ENCODE measurements at places on chromosomes 16 and 17. TPM values are rescaled to one million over a fixed set of nuclear protein-coding genes. Genes with fewer than 3 reads are reported as not detected.

DNA sequence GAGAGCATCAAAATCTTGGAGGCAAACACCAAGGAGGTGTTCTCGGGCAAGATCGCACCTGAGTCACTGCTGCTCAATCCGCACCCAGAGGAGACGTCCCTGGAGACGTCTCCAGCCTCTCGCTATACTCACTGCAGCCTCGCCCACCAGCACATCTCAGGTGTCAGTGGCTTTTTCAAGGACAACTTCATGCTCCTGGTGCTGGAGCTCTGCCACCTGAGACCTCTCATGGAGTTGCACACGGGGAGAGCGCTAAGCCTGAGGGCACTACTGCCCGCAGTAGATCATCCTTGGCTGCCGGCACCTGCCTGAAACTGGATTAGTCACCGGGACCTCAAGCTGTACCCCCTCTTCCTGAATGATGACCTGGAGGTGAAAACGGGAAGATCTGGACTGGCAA lies 2.6 kb upstream of the MBTPS1 start:
- no peak for DNase-seq

DNA sequence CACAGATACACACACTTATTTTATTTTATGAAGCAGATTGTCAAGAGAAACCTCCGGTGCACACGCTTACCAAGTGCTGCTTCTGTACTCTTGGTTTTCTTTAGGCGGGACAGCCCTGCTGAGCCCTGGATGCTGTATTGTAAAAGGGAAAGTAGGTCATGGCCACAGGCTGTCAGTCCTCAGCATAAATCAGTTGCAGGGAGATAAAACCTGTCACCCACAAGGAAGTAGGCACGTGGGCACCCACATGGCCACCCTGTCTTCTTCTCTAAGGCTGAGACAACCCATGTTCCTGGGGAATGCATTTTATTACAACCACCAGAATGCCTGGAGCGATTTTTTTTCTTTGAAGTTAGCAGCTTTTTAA lies 59.3 kb downstream of the ASIC2 start:
- peak; percentile 39 for DNase-seq

The SHBG gene
- not detected for polyA plus RNA-seq

DNA sequence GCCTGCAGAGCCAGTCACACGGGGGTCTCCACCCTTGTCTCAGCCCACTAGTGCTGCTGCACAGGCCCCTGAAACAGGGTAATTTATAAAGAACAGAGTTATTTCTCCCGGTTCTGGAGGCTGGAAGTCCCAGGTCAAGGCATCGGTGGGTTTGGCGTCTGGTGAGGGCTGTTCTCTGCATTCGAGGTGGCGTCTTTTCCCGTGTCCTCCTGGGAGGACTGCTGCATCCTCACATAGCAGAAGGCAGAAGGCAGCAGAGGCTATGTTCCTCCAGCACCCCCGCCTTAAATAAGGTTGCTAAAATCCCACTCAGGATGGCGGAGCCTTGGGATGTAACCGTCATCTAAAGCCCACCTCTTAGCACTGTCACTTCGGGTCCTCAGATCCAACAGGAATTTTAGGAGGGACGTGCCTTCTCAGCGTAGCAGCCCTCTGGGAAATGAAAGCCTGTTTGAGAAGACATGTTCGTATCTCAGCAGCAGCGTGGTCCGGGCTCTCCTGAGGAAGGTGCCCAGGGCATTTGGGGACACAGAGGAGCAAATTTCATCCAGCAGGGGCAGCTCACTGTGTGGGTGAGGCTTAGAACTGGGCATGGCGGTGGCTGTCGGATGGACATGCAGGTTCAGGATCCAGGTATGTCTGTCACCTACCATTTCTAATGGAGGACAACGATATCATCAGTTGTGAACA lies 221.6 kb upstream of the CHMP6 start:
- no peak for DNase-seq

The KRTAP9-4 gene
- not detected for polyA plus RNA-seq

- no peak for DNase-seq
Measured at GRCh38 chr16:54055191-54055590, 231.4 kb downstream of the IRX3 start.

The ZNF287 gene
- 14.1 TPM for polyA plus RNA-seq

The RPAIN gene
- polyA plus RNA-seq: 32.2 TPM

- DNase-seq: no peak
Measured at GRCh38 chr17:63497708-63498483, 21.0 kb downstream of the ACE start.

DNA sequence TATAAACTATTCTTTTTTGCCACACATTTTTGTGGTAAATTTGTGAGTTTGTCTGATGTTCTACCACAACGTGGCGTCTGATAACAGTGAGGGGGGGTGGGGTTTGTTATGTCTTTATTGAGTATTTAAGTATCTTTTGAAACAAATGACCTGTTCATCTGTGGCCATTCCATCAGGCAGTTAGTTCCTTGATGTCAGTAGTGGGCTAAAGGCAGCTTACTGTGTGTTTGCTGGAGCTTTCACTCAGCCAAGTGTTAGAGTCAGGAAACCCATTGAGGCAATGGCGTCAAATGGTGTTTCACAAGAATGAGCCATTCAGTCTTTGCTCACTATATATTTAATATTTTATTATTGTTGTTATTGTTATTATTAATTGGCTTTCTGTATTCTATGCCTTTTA lies 28.0 kb downstream of the NQO1 start:
- no peak for DNase-seq

- no peak for DNase-seq
Measured at GRCh38 chr17:53516636-53517035, 306.1 kb upstream of the KIF2B start.

GRCh38 chr16:70468776-70469525 lies 14.6 kb downstream of the FCSK start:
- DNase-seq: no peak

The DPEP1 gene
- not detected for polyA plus RNA-seq

The CRISPLD2 gene
- 2.5 TPM for polyA plus RNA-seq

- no peak for DNase-seq
Measured at GRCh38 chr16:19980632-19981265, 92.9 kb downstream of the GPR139 start.

DNA sequence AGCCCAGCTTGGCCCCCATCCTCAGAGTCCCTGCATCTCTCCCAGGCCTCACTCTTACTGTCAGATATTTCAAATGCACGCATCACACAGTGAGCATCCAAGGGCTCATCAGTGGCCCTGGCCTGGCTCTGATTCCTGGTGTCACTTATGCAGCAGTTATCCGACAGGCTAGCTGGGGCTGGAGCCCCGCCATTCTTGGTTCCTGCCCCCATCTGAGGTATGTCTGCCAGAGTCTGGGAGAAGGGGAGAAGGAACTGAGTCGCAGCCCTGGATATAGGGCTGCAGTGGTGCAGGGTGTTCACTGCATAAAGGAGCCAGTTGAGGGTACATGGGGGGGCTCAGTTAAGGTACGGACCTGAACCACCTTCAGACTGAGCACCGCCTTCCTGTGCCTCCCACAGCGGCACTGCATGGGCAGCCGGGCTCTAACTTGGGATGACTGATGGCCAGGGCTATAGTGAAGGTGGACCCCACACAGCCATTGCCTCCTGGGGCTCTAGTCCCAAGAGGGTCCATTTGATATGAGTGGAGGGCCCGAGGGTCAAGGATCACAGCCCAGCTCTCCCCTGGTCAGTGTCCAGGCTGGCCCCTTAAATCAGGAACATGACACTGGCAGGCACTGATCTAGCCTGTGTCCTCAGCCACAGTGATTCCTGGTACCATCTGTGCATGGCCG lies 1.8 kb upstream of the RASD1 start:
- DNase-seq: no peak

The TNFRSF13B gene
- polyA plus RNA-seq: not detected

GRCh38 chr17:17110520-17110919 lies 68.3 kb downstream of the MPRIP start:
- no peak for DNase-seq

DNA sequence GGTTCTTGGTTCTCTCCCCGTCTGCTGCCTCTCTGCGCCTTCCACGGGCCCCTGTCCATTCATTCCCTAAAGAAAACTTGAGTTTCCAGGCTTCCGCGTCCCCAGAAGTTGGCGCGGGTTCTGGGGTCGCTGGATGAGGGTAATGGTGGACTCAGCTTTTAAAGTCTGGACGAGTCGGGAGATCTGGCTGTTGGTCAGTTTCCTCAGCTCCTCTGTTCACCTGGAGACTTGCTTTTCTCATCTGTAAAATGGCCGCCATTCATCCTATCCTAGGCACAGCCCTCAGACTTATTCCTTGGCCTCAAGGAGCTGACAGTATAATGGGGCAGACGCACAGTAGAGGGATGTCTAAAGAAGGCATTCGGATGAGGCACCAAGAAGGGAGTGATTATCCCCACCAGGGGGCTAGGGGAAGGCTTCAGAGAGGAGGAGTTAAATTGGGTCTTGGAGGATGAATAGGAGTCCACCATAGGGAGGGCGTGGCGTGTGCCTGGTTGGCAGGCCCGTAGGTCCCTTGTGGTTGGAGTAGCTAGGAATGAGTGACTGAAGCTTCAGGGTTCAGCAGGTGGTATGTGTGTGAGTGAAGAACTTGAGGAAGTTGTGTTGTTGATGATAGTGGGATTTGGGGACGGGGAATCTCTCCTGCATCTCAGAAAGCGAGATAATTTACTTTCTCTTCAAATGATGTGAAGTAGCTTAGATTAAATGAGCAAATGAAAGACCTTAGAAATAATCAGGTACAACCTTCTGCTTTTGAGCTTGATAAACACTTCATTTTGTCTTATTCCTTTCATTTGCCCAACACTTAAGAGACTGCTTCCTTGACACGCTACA lies 652 bp downstream of the VPS35L start:
- DNase-seq: peak; percentile 47

DNA sequence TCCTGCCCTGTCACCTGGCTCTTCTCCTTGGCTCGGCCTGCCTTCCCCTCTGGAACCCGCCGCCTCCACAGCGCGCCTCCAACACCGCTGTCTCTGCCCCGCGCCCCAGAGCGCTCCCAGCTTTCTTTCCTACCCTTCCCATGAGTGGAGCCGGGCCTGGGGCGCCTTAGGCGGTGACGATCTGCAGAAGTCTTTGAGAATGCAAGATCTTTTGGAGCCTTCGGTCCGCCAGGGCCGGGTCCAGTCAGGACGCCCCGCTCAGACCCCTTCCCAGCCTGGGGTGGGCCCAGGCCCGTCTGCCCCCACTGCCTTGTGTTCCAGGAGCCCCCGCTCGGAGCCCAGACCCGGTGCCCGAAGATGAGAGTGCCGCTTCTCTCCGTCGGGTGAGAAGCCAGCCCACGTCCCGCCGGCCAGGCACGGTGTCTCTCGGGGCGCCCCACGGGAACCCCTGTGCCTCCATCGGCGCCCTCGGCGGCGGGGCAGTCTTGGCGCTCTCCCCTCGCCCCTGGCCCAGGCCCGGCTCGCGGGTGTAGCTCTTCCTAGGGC lies 40.0 kb downstream of the MRM1 start:
- no peak for DNase-seq

GRCh38 chr16:55062442-55062841 lies 131.8 kb downstream of the IRX5 start:
- no peak for DNase-seq

GRCh38 chr16:75048054-75048453 lies 49.2 kb downstream of the ZNRF1 start:
- no peak for DNase-seq

GRCh38 chr16:19241512-19241911 lies 44.0 kb upstream of the CLEC19A start:
- no peak for DNase-seq

The RNF112 gene
- polyA plus RNA-seq: not detected

DNA sequence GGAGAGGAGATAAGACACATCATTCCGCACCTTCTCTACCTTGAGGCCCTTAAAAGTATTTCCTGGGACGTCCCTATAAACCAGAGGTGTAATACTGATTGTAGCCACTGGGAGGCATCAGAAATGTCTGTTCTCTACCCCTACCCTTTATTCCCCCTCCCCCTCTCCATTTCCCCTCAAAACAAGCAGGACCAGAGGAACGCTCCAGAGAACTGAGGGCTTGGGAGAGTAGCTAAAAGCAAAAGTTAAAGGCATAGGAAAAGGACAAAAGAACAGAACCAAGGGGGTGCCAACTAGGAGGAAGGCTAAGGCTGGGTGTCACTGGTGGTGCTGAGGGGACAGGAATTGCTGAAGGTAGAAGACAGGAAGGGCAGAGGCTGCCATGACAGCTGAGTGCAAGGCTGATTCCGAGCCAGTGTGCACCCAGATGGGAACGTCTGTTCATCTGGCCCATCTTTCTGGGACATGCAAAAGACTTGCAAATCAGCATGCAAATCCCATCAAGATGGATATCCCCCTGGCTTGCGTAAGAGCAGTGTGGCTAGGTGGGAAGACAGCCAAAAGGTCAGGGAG lies 6.7 kb downstream of the CAMTA2 start:
- peak; percentile 62 for DNase-seq

GRCh38 chr16:8887952-8888560 lies 5.9 kb downstream of the LITAFD start:
- DNase-seq: no peak

DNA sequence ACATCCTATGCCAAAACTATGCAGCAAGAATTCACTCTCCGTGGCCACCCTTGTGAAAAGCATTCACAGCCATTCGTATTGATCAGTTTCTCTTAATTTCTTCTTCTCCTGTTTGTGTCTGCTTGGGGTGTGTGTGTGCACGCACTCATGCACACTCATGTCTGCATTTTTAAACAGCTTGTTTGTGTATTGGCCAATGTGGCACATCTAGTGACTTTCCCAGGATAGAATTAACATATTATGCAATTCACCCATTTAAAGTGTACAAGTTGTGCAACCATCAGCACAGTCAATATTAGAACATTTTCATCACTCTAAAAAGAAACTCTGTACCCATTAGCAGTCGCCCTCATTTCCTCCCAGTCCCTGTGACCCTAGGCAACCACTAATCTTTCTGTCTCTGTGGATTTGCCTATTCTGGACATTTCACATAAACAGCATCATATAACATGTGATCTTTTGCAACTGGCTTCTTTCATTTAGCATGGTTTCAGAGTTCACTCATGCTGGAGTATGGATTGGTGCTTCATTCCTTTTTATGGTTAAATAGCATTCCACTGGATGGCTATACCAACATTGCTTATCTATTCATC lies 20.1 kb downstream of the IRX3 start:
- DNase-seq: no peak
